GM06990 (cell line): ENCODE measurements at places on chromosomes 5 and 9.

DNA sequence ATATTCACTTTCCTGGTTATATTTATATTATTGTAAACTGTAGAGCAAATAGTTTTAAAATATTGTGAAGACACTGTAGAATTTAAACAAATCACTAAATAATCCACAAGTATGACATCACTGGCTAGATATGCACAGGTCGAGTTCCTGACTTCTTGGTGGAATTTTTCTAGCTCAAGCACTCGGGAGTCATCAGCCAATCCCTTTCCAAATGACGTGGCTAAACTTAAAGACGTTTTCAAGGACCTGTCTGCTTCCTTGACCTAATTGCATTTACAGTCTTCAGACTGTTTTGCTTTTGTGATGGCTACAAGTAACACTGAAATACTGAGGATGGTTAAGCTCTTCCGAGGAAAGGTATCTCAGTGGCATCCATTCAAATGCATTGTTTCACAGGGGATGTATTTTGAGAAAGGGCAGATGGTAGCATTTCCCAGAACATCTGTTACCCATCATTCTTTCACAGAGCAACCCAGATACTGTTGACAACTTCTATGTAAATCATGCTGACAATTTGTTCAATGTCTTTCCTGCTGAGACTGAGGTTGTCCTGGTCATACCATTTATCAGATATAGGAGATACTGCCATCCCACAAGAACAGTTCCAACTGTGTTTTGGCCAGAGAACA is 262.8 kb downstream of the CDH10 start:
- DNase-seq: no peak

- no peak for DNase-seq
Observed at GRCh38 chr5:128216860-128217531, 133.4 kb downstream of the SLC12A2 start.

GRCh38 chr5:123549256-123549904 is 37.4 kb downstream of the CSNK1G3 start:
- peak; percentile 64 for DNase-seq

DNA sequence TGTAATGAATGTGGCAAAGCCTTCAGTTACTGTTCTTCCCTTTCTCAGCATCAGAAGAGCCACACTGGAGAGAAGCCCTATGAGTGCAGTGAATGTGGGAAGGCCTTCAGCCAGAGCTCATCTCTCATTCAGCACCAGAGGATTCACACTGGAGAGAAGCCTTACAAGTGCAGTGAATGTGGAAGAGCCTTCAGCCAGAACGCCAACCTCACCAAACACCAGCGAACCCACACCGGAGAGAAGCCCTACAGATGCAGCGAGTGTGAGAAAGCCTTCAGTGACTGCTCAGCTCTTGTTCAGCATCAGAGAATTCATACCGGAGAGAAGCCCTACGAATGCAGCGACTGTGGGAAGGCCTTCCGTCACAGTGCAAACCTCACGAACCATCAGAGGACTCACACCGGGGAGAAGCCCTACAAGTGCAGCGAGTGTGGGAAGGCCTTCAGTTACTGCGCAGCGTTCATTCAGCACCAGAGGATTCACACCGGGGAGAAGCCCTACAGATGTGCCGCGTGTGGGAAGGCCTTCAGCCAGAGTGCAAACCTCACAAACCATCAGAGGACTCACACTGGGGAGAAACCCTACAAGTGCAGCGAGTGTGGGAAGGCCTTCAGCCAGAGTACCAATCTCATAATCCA is 6.8 kb downstream of the RPL12 start:
- peak; percentile 46 for DNase-seq

- DNase-seq: no peak
Observed at GRCh38 chr9:88258601-88259000, 120.3 kb upstream of the SPATA31C2 start.

DNA sequence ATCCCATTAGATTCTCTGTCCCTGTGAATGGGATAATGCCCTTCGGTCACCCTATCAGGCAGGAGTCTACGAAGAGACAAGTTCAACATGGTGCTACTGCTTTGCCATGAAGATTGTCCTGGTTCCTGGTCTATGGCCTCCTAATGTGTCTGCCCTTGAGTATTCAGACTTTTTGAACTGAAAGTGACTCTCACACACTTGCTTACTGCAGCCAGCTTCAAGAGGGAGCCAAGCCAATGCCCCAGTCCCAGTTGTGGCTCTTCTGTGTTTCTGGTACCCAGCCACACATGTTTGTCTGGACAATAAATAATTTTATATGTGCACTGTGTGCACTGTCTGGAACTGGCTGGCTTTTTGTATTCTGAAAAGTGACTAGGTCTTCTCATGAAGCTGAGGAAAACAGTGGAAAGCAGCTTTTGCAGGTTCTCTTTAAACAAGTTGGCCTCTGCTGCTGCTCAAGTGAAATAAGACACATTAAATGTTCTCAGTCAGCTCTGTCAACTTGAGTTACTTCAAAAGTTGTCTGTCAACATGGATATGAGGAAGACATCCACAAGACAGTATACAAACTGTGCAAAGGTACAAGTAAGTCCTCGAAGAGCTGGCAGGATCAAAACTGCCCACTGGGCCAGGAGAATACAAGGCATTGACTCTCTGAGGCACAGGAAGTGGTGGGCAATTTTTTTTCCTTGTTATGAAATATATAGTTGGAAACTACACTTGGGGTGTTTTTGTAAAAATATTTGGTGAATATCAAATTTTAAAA is 60.0 kb downstream of the ZNF608 start:
- no peak for DNase-seq

- DNase-seq: no peak
Observed at GRCh38 chr9:137225699-137226331, 841 bp downstream of the CYSRT1 start.

GRCh38 chr5:125896368-125896767 is 526.8 kb upstream of the GRAMD2B start:
- no peak for DNase-seq

GRCh38 chr9:92392690-92393089 is 11.7 kb downstream of the OGN start:
- no peak for DNase-seq

GRCh38 chr9:104826911-104827310 is 63.0 kb downstream of the NIPSNAP3B start:
- DNase-seq: no peak

DNA sequence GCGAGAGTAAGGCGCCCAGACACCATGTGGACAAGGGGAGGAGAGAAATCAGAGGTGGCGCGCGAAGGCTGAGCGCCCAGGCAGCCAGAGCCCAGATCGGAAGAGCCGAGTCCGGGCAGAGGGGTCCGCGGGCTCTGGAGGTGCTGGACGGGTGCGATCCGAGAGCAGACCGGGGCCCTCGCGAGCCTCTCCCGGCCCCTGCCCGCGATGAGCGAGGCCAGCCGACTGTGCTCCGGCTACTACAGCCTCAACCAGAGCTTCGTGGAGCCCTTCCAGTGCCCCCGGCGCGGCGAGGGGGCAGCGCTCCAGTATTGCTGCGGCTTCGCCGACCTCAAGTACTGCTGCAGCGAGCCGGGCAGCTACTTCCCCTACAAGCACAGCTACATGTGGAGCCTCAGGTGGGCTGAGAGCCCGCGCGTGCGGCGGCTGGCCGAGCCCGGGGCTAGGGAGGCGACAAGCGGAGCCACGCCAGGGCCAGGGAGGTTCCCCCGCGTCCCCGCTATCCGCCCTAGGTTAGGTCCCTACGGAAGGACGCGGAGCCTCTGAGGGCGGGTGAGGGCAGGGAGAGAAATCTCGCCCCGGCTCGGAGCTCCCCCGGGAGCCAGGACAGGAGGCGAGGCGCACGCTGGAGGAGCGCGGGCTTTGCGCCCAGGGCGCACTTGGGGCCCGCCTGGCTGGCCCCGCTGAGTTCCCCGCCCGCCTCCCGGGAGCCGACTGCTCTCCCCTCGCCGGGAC is at the start of gene SHISAL2B:
Gene SHISAL2B, plus strand, starts transcription at position 87 of the 735 bp plus-strand sequence. Its CDS starts 121 bp downstream, at position 208.
- DNase-seq: peak; percentile 13

- DNase-seq: no peak
Observed at GRCh38 chr5:54476682-54477081, 21.2 kb downstream of the HSPB3 start.

GRCh38 chr5:18675041-18675440 is 1040.8 kb downstream of the TAF11L14 start:
- DNase-seq: no peak

DNA sequence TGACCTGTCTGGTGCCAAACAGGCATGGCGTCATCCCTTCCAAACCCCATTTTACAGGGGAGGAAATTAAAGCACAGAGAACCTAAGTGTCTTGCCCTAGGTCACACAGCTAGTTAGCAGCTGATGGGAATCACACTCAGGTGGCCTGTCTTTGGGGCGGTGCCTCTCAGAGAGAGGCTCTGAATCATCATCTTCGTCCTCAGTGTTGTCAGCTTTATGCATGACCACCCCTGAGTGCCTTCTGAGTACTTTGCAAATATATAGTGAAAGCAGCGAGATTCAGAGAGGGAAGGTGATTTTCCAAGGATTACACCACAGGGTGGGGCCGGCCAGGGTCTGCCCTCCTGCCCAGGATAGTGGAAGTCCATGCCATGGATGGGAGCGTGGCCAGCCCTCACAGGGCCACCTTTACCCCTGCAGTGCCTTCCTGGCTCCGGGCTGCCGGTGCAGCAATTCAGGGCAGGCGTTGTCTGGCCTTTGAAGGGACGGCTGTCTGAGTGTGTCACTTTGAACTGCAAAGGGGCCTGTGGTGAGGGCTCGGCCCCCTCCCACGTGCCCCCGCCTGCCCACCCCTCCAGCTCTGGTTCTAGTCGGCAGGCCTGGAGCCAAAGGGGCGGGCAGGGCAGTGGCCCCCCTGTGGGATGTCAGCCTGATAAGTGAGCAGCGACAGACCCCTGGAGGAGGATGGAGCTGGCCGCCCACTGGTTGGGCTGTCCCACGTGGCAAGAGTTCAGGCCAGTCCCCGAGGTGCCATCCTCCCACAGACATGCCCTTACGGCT is 16.9 kb downstream of the LMX1B start:
- no peak for DNase-seq

- DNase-seq: no peak
Observed at GRCh38 chr5:80141147-80141671, 106.1 kb downstream of the THBS4 start.

DNA sequence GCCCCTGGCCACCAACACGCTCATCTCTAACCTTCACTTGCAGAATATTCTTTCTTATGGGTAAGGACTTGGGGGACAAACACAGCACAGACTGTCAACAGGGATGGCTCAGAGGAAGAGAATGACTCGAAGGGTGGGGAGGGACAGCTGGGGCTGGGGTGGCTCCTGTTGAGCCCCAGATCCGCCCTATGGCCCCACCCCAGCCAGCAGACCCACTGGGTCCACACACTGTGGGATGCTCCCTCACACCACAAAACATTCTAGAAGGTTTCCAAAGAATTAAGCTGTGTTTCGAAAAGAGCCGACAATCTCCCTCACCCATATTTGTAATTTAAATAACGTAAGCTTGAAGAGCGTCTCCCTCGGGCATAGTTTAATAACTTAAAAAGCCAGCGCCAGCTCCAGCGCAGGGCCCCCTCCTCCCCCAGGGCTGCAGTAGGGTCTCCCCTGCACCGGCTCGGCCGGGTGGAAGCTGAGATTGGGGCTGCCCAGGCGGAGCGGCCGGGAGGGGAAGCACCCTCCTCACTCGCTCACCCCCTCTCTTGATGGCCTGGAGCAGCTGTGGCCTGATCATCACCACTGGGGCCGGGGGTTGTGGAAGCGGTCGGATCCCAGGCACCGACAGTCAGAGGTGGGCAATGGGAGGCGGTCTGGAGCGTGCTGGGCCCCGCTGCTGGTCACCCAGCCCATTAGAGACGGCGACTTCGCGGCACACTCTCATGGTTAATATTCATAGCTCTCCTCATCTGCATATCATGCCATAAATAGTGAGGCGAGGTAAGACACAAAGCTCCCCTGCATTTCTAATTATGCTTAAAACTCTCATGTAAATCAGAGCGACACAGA is 37.6 kb downstream of the NACC2 start:
- peak; percentile 1 for DNase-seq

- DNase-seq: no peak
Observed at GRCh38 chr9:71638627-71639026, 129.7 kb downstream of the CEMIP2 start.

GRCh38 chr5:144072518-144072927 is 97.9 kb downstream of the YIPF5 start:
- DNase-seq: no peak

DNA sequence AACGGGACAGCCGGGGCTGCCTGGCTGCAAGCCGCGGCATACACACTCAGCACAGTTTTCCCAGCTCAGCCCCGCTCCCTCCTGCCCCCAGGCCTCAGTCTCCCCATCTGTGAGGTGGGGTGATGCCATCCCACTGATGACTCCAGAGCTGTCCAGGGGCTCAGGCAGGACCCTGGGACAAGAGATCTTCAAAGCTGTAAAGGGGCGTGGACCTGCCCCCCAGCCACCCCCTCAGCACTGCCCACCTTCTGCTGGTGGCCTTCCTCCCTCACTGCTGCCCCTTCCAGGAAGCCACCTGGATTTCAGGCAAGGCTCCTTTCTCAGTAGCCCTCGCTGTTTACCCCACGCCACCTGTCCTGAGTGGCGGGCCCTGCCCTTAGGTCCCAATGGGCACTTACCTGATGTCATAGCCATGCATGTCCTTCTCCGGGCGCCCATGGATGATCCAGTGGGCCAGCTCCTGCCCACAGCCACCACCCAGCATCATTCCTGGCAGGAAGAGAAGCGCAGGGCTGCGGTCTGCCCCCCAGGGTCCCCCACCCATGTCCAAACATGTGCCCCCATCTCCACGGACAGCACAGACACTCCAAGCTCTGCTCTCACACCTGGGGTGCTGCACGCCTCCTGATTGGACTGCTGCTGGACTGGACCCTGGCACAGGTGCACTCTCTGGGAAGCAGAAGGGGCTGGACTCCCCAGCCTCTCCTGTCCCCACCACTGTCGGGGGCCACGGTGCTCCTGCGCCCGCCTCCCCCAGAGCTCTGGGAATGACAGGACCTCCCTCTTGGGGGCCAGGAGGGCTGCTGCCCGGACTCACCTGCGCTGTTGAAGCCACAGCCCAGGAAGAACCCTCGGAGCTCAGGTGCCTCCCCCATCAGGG is 25.7 kb downstream of the SARDH start:
- DNase-seq: no peak

GRCh38 chr5:107580889-107581820 is 89.6 kb downstream of the EFNA5 start:
- no peak for DNase-seq

GRCh38 chr5:149779124-149779465 is 49.0 kb downstream of the PPARGC1B start:
- DNase-seq: no peak
